ENCODE measurements at places on chromosomes 7 and 10.

DNA sequence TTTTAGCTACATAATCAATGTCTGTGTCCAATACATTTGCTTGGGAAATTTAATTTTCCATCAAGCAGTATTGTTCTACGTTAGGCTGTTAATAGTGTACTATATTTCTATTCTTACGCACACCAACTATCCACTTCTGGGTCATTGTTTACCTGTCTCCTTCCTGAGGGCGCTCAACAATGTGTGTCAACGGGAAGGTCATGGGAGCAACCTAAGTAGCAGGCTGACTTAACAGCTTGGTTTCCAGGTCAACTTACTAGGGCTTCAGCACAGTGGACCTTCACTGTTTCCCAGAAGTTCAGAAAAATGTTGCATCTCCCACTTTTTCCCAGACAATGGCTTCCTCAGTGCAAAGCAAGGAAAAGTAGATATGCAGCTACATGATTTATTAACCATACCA, 13.7 kb downstream of the THSD7A start:
- DNase-seq, result no peak

- no peak for DNase-seq
Measured at GRCh38 chr7:7867846-7868571, 100.6 kb upstream of the GLCCI1 start.

GRCh38 chr10:119608316-119609155, 11.8 kb upstream of the TIAL1 start:
- DNase-seq, result no peak

DNA sequence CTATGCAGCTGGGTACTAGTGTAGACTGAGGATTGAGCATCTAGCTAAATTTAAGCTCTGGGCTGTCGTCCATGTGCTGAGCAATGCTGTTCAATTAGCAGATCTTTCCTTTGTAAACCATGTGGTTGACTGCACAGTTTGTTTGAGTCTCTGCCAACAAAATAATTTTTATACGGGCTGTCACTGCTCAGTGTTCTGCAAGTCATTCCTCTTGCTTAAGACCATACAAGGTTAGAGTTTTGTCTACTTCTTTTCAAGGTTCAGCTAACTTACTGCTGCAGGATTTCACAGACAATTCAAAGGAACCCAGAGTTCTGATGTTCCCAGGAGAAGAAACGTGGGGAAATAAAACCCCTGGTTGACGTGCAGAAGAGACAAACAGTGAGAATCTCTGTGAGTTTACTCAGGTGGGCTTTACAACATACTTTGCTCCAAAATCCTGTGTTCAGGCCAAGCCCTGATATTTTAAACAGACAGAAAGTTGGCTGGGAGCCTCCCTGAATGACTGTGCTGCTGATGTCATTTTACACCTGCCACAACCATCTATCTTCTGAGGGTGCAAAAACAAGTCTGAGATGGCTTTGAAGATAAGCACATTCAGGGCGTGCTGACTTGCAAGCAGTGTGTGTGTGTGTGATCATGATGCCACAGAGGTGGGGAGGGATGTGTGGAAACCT, 177.1 kb upstream of the SVIL start:
- no peak for DNase-seq

DNA sequence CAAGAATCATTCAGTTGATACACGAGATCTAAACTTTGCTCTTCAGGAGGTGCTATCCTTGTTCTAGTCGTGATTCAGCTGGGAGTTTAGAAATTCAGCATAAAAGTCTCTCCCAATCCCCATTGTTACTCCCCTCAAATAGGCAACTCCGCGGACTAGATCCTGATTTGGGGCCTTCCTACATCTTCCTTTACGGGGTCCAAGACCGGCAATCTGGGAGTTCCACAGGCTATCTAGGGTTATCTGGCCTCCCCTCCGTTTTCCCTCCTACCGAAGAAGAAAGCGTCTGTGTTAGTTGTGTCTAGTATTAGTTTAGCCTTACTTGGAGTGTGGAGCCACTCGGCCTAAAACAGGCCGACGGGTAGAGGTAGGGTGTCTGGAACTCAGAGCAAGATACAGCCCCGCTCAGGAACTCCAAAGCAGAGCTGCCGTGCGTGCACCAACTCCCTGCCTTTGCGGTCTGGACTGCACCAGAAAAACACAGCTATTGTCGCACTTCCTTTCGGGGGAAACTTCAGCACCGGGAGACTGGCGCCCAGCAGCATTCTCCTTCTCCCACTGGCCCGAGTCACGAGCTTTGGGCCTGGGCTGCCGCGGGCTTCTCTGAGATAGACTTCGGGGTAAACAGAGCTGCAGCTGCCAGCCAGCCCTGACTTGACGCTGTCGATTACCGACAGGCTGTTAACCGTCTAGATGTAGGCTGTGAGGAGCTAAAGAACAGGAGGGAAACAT, 1.5 kb upstream of the DLX5 start:
- DNase-seq, result no peak

- no peak for DNase-seq
Measured at GRCh38 chr7:132116369-132116768, 459.9 kb downstream of the PLXNA4 start.

DNA sequence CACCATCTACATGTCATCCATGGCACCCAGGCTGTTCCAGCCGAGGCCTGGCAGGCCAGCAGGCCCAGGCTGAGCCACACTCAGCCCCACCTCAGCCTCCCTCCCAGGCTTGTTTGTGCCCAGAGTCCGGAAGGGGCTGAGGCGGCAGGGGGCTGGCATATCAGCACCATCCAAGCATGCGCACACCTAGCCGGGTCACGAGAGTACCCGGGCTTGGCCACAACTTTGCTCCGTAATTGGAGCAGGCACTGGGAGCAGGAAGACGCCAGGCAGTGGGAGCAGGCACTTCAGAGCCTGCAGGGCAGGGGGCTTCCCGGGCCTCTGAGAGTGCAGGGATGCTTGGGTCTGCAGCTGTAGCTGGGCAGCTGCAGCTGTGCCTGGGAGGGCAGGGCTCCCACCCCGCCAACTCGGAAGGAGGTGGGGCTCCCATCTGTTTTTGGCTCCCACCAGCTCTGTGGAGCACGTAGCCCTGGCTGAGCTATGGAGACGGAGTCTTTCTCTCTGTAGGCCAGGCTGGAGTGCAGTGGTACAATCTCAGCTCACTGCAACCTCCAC, 15.2 kb upstream of the TSPAN15 start:
- DNase-seq, result no peak

DNA sequence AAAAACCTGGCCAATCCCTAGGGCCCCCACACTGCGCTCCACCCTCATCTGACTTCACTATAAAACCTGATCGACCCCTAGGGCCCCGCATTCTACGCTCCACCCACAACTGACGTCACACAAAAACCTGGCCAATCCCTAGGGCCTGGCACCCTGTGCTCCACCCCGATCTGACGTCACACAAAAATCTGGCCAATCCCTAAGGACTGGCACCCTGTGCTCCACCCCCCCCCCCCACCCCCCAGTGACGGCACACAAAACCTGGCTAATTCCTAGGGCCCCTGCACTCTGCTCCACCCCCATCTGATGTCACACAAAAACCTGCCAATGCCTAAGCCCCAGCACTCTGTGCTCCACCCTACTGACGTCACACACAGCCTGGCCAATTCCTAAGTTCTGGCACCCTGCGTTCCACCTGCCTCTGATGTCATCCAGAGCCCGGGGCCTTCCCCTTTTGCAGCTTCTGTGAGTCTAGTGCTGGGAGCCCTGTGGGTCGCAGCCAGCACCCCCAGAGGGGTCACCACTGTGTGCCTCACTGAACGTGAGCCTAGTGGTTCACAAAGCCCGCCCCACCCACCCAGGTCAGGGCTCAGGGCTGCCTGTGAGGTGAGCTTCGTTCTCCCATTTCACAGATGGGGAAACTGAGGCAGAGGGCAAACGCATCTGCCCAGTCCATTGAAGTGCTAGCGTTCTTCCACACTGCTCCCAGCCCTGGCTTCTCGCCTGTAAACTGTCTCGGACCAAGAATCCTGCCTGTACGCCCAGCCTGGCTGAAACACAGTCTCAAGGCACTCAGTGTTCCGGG, 40.6 kb downstream of the MICALL2 start:
- DNase-seq, result no peak

DNA sequence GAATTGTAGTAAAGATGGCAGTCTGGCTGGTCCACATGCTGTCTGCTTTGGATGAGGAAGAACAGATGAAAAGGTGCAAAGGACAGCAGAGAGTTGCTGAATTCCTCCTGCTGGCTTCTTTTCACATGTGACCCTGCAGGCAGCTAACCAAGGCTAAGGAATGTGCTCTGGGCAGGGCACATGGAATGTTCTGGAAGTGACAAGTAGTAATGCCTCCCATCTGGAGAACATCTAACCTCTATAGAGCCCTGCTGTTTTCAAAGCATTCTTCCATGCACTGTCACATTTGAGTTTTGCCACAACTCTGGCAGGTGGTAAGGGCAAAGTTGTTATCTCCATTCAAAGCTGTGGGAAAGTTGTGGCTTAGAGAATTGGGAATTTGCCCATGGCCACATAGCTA, 208.8 kb downstream of the STK31 start:
- DNase-seq, result no peak

- no peak for DNase-seq
Measured at GRCh38 chr7:45104844-45105587, 6.5 kb downstream of the TBRG4 start.

DNA sequence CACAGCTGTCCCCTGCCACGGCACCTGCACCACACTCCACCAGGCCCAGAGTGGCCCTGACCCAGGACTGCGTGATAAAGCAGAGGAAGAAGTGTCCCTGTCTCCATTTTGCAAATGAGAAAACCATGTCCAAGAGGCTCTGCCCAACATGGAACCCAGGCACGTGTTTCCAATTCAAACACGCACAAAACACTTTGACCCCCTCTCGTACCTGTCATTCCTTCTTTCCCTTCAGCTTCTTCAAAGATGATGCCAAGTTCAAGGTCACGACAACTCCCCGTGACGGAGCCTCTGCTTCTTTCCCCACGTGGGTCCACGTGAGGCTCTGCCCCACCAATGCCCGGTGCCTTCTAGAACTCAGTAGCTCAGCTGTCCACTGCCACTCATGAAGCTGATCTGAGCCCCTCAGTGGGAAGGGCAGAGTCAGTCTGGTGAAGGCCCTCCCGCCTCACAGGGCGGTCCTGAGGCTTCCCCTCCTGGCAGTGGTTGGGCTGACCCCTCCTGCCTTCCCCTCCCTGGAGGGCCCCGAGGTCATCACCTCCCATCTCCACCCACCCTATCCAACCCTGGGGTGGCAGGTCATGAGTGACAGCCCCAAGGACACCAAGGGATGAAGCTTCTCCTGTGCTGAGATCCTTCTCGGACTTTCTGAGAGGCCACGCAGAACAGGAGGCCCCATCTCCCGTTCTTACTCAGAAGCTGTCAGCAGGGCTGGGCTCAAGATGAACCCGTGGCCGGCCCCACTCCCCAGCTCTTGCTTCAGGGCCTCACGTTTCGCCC, 19.0 kb downstream of the CALML5 start:
- DNase-seq, result no peak

GRCh38 chr7:109549471-109550193, 980.0 kb downstream of the DNAJB9 start:
- no peak for DNase-seq

- DNase-seq, result no peak
Measured at GRCh38 chr10:113230011-113230610, 280.1 kb downstream of the TCF7L2 start.

DNA sequence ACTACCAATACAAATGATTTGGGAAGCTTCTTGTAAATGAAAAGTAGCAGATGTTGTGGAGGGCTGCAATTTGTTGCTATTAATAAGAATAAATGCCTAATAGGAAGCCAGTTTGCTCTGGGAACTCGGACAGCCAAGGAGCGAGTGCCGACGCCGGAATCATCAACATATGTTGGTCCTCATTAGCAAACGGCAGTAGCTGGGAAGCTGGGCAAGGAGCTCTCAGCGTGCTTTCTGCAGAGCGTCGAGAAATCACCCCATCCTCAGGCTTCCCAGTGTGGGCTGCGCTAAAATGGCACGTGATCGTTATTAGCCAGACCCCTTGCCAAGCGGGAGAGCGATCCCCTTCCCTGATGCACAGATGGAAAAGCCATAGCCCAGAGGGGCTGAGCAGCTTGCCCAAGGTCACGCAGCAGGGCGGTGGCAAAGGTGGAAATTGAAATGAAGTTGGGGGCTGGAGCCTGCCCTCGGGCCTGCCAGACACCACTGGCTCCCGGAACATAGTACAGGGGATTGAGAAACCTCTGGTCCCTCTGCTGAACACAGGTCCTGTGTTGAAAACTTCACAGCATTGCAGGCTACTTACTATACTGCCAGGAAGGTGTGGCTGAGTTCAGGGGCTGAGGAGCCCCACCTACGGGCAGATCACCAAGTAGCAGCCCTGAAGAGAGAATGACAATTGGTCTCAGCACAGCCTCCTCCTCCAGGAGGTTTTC, 326.9 kb downstream of the PLXNA4 start:
- no peak for DNase-seq

GRCh38 chr7:15335390-15335789, 226.4 kb downstream of the AGMO start:
- no peak for DNase-seq

DNA sequence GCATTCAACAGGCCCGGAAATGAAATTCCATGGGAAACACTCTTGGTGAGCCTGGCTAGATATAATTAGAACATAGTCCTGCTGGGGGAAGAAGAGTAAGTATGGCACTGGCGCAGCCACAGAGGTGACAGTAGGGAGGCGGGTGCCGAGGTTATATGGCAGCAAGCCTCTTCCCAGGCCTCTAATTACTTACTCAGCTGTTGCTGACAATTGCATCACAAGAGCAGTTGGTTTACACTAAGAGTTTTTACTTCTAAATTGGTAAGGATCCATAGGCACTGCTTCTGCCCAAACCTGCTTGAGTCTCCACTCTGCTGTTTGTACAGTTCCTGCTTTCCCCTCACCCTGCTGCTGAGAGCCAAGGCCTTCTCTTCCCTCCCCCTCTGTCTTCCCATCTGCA, 93.3 kb upstream of the DUSP5 start:
- DNase-seq, result no peak

DNA sequence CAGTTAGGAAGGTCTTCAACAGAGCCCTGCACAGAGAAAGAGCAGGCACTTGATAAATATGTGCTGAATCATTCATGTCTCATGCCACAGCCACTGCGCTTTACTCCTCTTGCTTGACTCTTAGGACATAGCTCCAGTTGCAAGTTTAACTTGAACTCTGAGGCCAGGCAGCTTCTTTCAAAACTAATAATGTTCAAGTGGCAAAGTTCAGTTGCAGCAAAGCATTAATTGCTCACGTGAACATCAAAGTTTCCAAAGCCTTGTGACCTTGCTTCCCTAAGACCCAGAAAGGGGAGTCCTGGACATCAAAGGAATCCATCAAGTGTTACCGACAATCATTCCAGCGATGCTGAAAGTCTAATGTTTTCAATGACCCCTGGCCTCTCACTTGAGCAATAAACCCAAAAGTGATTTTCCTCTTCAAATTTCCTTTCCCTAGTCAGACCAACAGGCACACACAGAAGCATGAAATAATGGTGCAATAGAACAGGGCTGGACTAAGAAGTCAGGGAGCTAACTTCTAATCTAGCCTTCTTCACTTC, 21.8 kb upstream of the TECTB start:
- DNase-seq, result no peak

DNA sequence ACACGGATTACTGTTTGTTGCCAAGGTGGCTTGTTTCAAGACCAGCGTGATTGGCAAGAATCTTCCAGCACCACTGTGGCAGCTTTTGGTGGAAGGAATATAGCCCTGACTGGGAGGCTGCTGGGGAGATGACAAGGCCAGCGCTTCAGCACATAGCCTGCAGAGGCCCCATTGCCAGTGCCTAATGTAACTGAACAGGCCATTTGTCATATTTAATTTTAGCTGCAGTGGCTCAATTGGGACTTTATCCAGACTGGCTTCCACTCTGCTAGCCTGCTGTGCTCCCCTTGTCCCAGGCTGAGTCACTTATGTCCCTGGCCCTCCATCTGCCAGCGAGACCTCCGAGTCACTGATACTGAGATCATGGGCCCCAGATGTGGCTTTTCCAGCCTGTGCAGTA, 483.1 kb downstream of the GALNT17 start:
- DNase-seq, result no peak
